ENCODE measurements at places on chromosomes 7 and 10.

DNA sequence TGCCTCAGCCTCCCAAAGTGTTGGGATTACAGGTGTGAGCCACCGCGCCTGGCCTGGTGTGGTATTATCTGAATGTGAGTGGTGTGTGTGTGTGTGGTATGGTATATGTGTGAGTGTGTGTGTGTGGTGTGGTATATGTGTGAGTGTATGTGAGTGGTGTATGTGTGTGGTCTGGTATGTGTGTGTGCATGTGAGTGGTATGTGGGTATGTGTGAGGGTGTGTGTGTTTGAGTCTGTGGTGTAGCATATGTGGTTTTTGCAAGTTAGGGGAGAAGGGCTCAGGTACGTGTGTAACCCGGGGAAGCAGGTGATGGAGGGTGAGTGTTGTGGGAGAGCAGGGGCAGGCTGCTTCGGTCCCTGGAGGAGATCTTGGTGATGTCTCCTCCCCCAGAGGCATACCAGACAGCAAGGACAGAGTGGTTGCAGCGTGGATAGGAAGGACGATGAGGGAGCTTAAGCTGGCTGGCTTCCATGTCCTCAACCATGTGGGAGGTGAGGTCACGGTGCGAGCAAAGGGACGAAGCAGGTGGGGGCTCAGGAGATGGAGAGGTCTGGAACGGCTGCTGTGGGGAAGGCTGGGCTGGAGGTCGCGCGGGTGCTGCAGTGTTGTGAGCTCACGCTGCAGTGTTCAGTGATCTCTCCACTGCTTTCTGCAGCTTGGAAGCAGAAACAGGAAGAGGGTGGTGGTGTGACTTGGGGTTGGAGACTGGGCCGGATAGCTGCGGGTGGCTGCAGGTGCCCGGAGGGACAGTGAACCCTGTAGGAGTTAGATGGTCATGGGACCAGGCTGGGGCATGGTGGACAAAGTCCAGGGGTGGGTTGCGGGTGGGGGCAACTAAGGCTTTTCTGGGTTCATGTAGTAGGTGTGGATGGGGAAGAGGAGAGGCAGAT, 5.0 kb downstream of the ZYX start:
- peak; percentile 45 for DNase-seq

GRCh38 chr10:93995598-93996271, 2.0 kb downstream of the PLCE1 start:
- no peak for DNase-seq

DNA sequence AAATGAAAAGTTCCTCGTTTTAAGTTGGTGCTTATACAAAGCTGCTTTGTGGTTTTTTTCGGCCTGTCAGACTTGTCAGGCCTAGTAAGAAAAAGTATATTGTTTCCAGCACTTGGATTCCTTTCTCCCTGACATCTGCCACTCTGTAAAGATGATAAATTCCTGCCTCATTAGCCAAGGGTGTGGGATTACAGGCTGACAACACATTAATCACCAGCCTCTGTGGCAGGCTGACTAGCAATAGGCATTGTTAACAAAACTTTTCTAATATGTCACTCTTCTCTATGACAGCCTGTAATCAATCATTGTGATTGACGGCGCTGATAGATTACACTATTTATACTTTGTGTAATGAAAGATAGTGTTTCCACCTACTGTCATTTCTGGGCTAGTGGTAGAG, 682.5 kb downstream of the LRMDA start:
- DNase-seq = no peak

DNA sequence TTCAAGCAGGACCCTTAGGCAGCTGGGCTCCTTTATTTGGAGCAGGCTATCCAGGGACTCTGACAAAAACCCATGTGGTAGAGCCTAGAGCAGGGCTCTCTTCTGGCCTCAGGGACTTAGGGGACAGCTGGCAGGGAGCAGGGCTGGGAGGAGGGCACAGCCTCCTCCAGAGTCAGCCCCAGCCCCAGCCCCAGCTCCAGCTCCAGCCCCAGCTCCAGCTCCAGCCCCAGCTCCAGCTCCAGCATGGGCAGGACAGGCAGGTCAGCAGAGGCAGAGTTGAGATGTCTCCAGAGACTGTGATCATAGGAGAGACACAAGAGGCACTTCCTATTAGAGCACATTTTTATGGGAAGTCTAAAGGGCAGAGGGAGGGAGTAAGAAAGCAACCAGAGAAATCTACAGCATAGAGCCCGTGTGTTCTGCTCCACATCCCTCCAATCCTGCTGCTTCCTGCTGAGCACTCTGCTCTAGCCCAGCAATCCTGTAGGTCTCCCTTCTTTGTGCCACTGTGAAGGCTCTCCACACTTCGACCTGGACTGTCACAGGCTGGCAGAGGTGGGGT, 13.3 kb upstream of the C10orf53 start:
- no peak for DNase-seq

GRCh38 chr10:94092848-94093247, 99.1 kb downstream of the PLCE1 start:
- DNase-seq = no peak

- no peak for DNase-seq
Observed at GRCh38 chr10:132810141-132810806, 24.3 kb upstream of the NKX6-2 start.

Measured in RPMI8226 (cell line).